ENCODE measurements at places on chromosomes 2 and 18.

GRCh38 chr2:23761638-23762037 is 165.3 kb downstream of the ATAD2B start:
- DNase-seq, result no peak

GRCh38 chr2:208363485-208363884 is 43.1 kb upstream of the PTH2R start:
- no peak for DNase-seq

DNA sequence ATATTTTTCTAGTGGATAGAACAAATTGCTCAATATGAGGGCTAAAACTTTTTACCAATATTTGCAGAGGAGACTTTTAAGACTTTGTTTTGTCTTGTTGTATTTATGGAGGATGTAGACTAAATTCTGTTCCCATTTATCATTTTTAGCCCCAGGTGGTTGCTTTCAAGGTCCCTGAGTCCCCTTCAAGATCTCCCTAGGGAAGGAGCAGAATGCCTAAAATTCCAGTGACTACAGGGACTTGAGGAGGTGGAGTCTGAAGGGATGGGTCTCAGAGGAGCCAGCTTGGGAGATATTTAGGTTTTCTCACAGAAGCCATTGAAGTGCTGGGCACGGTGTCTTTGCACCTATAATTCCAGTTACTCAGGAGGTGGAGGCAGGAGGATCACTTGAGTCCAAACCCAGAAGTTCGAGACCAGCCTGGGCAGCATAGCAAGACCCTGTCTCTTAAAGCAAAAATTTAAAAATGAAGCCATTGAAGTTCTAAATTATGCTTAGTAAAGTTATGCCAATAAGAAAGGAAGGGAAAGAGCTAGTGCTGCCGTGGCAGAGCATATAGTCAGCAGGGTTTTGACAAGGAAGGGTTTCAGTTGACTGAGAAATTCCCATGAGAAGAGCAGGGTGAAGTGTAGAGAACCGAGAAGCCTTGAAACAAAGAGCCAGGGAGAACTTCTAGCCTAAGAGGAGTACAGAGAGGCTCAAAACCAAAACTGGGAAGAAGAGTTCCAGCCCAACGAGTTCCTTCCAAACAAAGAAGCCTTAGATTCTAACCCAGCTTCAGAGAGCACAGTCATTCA is 43.4 kb downstream of the COMMD1 start:
- no peak for DNase-seq

GRCh38 chr2:212505586-212505985 is 33.0 kb downstream of the ERBB4 start:
- no peak for DNase-seq

DNA sequence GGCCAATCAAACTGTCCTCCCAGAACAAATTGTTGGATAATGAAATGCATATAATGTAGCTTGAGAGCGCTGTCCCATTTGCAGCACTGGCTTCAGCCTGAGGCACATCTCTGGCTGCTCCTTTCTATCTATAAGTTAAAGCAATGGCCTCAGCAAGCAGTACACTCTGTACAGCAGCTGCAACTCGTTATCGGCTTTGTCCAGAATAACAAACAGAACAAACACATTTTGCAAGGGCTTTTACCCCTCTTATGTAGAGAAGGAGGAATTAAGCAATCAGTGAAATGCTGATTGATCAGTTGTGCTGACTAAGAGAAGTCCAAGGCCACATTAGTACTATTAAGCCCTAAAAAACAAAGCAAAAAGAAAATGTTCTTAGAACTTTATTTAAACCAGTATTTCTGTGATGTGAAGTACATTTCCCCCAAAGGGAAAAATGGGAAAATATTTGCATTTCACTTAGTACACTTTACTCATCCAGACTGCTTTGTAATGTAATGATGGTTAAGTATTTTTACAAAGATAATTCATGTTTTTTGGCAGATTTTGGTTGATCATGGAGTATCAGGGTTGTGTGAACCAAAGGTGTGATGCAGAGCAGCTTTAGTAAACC is 15.0 kb upstream of the CPS1 start:
- DNase-seq, result no peak

DNA sequence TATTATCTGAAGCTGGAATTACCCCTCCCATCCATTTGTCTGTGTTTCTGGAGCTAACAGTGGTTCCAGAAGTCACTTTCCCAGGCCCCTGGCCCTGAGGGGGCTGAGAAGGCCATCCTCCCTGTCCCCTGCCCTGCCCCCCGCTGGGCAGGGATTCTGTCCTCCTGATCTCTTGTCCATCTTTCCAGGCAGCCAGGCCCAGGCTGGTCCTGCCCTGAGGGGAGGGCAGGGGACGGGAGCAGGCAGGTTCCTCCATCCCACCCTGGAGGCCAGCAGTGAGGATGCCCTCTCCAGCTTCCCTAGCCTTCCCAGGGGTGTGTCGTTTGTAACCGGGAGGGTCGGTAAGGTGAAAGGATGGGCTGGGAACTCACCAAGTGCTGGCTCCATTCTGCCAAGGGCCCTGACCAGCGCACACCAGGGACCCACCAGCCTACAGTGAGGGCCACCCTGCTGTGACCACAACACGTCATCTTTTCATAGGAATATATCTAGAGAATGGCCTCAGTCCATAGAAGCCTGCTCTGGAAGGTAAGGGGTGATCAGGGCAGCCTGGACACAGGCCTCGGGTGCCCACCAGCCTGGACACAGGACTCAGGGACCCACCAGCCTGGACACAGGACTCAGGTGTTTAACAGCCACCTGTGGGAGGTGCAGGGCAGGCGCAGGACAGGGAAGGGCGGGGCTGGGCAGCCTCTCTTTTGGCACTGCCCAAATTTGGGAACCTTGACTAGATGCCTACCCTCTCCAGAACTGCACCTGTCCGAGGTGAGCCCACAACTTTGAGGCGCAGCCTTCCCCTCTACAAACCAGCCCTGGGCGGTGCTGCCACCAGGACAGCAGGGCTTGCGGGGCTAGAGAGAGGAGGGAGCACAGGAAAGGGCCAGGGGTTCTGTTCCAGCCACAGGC is 35.8 kb upstream of the GPC1 start:
- no peak for DNase-seq

All from cerebellar nuclear complex (tissue), 1 donor.